ENCODE measurements at places on chromosomes 16 and 17. TPM values are rescaled to one million over a fixed set of nuclear protein-coding genes. Genes with fewer than 3 reads are reported as not detected.

Gene DNAH3
- not detected for total RNA-seq

Gene TMC5
- total RNA-seq = not detected

Gene FOXO3B
- 5.6 TPM for total RNA-seq

Gene P2RX1
- not detected for total RNA-seq

Gene TMEM204
- 39.1 TPM for total RNA-seq

Gene ENPP7
- total RNA-seq = not detected

Gene CCL17
- not detected for total RNA-seq
